Activated T-cell treated with anti-CD3 and anti-CD28 coated beads, Interleukin-2, amount 50 U/mL, for 48 hours (primary cell): ENCODE measurements at places on chromosomes 6 and 20.

- peak; percentile 66 for DNase-seq
Measured at GRCh38 chr6:15183979-15184378, 61.9 kb upstream of the JARID2 start.

DNA sequence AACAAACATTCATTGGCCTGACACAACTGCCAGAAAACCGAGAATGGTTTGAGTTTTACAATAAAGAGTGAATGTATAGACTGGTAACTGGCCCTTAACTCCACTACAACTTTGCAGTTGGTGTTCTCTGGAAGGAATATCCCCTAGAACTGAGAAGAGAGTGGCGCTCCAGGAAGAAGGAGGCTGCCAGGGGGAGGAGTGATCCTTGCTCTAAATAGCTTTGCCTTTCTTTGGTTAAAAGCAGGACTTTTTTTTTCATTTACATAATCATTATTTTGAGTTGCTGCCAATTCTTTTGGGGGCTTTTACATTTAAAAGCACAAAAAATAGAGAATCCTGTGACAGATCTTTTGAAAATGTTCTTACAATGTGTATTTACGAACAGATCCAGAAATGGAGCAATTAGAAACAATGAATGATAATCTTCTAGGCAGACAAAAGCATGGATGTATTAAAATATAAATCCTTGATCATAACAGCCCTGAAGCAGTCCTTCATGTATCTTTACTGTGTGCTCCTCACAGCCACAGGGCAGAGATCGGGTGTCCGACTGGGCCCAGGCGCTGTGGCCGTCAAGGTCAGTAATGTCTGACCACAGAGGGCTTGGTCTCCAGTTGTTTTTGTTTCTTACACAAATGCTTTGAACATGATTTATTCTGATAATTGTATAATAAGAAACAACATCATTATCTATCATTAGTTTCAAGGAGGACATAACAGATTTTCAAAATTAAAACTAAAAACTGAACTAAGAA is 612.2 kb downstream of the HDGFL1 start:
- DNase-seq = no peak

GRCh38 chr6:82863781-82864180 is 201.9 kb downstream of the UBE3D start:
- no peak for DNase-seq

- no peak for DNase-seq
Measured at GRCh38 chr20:45038745-45039474, 62.0 kb downstream of the KCNS1 start.

DNA sequence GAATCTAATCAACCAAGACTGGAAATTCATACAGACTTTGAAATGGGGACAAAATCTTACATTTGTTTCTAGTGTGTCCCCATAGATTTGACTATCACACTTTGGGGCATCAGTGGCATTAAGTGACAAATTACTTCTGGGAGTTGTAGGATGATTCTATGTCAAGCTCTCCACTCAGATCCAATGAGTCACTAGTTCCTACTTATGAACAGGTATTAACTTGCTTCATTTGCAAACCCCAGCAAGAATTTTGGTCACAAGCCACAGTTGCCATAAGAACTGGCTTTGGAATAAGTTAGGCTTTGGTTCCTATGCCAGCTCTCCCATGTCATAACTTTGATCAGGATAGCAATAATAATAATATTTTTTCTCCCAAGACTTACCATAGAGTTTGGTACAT is 77.6 kb upstream of the PTPRK start:
- DNase-seq = no peak

DNA sequence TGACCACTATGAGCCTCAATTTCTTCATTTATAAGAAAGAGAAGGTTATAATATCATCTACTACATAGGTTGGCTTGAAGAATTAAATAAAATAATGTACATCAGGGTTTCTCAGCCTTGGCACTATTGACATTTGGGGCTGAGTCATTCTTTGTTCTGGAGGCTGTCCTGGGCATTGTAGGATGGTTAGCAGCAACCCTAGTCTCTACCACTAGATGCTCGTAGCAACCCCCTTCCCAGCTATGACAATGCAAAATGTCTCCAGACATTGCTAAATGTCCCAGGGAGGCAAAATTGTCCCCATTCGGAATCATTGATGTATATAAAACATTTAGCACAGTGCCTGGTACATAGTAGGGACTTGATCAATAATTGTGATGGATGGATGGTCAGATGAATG is 152.1 kb downstream of the KHDC1L start:
- no peak for DNase-seq

DNA sequence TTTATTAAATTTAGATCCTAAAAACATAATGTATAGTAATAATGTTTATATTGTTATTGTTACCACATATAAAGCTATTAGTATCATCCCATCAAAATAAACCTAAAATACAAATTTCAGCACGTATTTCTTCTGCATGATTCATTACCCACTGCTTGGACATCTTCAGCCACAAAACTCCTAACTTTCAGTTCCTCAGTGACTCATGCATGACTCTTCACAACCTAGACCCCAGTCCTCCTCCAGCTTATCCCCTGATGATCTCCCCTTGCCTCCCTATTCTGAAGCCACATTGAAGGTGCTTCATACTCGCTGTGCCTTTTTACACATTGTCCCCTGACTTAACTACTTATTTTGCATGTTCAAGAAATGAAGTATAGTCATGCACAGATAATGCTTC is 11.2 kb upstream of the GPRC6A start:
- DNase-seq = no peak

DNA sequence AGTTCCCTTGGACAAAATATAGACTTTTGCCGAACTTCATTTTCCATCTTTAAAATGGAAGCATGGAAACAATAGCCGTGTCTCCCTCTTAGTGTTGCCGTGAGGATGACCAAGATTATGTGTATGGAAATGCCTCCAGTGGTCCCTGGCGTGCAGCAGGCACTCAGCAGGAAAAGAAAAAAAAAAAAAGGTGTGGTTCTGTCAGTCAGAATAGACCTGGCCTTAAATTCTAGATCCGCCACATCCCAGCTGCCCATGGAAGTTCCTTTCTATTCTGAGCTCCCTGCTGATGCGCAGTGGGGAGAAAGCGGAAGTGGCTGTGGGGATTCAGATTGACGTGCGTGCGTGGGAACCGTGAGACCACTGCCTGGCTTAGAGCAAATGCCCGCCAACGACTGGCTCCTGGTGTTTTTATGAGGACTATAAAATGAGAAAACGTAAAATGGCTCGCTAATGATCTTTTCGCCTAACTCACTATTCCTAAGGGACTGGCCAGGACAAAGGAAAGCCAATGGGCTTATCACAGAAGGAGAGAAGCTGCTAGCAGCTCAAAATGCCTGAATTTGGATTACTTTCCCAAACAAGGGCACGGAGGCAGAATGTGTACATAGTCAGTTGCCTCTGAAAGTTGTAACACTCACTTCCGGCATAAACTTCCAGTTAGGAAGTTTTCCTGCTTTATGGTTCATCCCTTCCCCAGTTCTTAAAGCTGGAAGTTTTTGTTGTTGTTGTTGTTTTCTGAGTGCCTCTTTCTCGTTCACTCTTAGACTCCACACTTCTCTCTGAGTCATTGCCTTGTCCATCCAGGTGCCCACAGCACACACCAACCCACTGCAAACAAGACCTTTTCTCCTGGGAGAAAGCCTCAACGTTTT is 11.4 kb upstream of the PDE10A start:
- DNase-seq = no peak

DNA sequence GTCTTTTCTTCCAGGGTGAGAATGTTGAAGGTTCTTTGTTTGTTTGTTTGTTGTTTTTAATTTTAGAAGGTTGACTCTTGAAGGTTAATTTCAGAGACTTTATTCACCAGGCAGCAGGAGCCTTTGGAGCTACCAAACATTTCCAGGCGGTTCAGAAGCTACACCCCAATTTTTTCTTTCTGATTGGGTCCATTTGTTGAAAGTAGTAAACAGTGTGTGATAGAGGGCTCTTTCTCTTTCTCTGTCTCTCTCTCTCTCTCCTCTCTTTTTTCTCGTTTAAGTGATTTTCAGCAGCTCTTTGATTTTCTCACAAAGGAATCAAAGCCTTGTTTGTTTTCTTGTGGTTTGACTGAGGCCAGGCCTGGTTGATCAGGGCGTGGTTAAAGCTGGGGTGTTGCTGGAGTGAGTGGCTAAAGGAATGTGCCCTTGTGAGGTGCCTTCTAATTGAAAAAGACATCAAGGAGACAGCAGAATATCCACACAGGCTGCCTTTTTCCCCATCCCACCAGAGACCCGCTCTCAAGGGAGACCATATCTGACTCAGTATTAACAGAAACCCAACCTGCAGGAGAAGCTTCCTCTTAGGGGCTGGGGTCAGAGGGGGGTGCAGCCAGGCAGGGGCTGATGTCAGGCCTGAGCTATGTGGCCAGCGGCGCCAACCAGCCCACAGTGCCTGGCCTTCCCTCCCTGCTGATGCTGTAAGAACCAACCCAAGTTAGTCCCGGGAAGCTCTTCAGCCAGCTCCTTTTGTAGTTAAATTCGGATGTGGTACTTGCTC is 40.4 kb upstream of the NAA20 start:
- no peak for DNase-seq

DNA sequence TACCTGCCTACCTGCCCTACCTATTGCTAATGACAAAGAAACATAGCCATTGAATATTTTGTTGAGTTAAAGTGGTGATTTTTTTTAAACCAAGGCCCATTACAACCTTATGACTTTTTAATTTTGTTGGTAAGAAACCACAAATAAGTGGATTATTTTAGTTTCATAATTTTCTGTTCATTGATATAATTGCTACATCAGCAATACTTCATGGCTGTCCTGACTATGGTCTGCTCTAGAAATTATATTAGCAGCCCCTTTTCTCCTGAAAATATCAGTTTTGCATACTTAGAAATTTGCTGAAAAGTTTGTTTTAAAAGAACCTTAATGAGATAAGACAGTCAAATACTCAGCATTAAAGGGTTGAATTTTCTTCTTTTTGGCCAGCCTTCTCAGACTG is 106.5 kb downstream of the HIVEP1 start:
- no peak for DNase-seq

DNA sequence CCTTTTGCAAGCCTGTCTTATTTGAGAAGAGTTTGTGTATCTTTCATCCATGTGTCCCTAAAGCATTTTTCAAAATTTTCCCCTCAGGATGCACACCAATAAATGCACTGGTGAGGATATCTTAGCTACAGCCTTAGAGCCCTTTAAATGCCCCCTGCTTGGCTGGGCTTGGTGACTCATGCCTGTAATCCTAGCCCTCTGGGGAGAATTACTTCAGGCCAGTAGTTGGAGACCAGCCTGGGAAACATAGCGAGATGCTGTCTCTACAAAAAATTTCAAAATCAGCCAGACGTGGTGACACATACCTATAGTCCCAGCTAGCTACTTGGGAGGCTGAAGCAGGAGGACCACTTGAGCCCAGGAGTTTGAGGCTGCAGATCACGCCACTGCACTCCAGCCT is 33.8 kb upstream of the PLCB4 start:
- DNase-seq = no peak

- no peak for DNase-seq
Measured at GRCh38 chr6:17057322-17057721, 44.5 kb upstream of the STMND1 start.

DNA sequence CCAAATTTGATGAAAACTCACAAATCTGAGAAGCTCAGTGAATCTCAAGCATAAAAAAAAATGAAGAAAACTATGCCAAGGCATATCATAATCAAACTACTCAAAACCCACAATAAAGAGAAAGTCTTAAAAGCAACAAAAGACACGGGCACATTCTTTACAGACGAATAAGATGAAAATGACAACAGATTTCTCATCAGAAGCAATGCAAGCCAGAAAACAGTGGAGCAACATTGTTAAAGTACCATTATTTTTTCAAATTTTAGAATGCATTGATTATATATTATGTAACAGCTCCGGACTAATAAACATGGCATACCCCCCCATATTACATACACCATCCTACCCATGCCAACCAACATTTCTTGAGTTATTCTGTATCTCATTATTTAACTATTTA is 55.3 kb upstream of the INSM1 start:
- DNase-seq = no peak

DNA sequence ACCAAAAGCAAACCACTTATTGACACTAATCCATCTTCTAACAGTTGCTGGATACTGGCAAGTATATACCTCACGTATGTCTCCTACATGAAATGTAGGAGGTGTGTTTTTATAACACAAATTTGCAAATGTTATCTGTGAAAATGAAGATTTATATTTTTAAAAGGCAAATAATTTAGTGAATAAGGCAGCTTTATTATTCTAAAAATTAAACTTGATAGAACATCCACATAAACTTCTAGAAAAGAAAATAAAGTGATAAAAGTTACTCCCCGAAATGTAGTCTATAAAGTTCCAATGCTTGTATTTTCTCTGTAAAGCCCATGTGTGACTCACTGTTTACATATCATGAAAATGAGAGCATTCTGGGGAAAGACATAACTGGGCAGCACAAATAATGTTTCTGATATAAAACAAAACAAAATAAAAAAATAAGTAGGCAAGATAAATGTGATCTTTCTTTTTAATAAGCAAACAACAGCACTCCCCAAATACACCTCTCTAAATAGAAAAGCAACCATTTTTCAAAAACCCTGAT is 84.4 kb downstream of the MAP7 start:
- no peak for DNase-seq

DNA sequence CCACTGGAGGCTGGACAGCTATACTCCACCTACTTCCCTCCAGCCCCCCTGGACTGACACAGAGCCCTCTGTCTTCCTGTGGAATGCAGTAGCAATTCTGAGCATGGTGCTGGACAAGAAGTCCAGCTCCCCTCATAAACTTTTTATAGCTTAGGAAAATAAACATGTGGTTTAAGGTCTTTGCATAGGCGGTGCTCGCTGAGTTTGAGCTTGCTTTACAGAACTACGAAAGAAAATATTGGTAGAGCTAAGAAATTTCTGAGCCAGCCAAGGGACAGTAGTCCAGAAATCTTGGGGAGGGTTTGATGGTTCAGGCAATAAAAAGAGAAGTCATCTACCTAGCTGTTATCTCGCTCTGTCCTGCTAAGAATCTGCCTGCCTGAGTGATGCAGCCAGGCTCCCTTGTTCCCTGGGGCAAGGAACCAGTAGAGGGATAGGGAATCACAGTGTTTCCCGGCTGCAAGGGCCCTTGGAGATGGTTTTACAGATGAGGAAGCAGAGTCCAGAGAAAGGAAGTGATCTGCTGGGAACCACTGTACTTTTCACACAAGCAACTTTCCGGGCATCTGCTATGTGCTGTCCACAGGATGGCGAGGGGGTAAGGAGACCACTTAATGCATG is 343.4 kb downstream of the CDC5L start:
- no peak for DNase-seq

DNA sequence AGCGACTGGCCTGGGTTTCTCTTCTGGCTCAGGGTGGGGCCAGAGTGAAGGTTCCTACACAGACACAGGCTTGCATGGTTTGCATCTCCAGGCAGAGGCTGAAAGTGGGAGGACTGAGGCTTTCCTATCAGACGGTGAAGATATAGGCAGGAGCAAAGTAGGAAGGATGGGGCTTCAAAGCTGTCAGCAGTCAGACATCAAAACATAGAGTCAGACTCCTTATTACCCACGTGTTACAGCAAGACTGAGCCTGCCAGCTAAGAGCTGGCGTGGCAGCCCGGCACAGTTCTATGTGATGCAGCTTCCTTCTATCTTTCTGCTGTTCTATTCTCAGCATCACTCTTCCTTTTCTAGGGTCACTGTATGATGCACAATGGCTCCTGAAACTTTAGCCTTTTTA is 445.1 kb downstream of the DOK5 start:
- DNase-seq = no peak

- DNase-seq = no peak
Measured at GRCh38 chr20:16419138-16419715, 154.0 kb downstream of the KIF16B start.
